ENCODE measurements at places on chromosomes 5 and 9. TPM values are rescaled to one million over a fixed set of nuclear protein-coding genes. Genes with fewer than 3 reads are reported as not detected.

FGF1 gene
- total RNA-seq = 15.5 TPM

TRIM36 gene
- total RNA-seq = 0.22 TPM

NANS gene
- total RNA-seq = 160 TPM

ZNF346 gene
- 64.9 TPM for total RNA-seq

HMGCS1 gene
- total RNA-seq = 20.2 TPM

F12 gene
- total RNA-seq = 3.9 TPM

IGFBPL1 gene
- total RNA-seq = 9.1 TPM

ALG2 gene
- total RNA-seq = 37.5 TPM

- DNase-seq = no peak
Measured at GRCh38 chr5:127184851-127185250, 105.7 kb upstream of the MEGF10 start.

DNA sequence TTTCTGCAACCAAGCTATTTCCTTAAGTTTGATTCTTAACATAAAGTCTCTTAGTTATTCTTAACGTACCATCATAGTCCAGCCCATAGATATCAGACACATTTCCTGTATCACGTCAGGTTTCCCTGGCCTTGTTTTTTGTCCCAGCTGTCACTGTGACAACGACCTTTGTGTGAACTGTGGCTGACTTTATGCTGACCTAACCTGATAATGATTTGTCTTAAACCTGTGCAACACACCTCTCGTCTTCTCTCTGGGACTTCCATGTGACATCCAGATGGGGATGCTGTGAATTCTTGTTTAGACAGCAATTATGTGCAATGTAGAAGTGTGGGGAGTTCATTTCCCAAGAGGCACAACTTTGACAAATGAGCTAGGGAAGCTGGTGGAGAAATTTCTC lies 662.8 kb downstream of the PTPRD start:
- no peak for DNase-seq

- no peak for DNase-seq
Measured at GRCh38 chr9:94983552-94983951, 257.1 kb downstream of the AOPEP start.

DNA sequence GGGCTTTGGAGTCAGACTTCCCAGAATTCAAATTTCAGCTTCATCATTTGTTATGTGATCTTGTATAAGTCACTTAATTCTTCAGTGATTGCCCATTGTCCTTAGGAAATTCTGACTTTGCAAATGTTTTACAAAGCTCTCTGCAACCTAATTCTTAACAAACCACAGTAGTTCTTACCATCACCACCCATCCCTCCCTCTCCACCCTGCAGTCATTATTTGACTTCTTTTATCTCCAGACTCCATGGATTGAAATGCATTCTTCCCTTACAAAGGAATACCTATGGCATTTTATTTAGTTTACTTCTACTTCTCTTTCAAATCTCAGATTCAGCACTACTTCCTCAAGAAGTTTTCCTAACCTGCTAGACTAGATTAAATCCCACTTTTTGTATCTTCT lies 23.1 kb downstream of the SHLD3 start:
- no peak for DNase-seq

GRCh38 chr9:100426530-100427365 lies at the start of gene MSANTD3:
MSANTD3 (plus strand) TSS chr9:100427143; CDS start chr9:100441939, 14,796 bp downstream.
- DNase-seq = peak; percentile 61

DNA sequence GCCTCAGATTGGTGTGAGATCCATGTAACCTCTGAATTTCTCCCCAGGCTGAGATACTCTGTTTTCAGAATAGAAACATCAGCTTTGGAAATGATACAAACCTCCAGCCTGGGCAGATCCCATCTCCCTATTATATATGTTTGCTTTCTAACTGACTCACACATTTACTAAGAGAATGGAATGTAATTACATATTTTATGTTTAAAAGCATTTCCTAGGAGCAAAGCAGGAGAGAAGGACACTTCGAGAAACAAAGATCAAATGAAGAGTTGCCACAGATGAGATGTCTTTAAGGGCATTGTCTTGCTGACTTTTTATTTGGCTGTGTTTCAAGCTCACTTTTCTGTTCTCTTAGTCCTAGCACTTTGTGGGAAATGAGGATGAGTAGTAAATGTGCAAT lies 96.3 kb downstream of the CDH18 start:
- DNase-seq = no peak

DNA sequence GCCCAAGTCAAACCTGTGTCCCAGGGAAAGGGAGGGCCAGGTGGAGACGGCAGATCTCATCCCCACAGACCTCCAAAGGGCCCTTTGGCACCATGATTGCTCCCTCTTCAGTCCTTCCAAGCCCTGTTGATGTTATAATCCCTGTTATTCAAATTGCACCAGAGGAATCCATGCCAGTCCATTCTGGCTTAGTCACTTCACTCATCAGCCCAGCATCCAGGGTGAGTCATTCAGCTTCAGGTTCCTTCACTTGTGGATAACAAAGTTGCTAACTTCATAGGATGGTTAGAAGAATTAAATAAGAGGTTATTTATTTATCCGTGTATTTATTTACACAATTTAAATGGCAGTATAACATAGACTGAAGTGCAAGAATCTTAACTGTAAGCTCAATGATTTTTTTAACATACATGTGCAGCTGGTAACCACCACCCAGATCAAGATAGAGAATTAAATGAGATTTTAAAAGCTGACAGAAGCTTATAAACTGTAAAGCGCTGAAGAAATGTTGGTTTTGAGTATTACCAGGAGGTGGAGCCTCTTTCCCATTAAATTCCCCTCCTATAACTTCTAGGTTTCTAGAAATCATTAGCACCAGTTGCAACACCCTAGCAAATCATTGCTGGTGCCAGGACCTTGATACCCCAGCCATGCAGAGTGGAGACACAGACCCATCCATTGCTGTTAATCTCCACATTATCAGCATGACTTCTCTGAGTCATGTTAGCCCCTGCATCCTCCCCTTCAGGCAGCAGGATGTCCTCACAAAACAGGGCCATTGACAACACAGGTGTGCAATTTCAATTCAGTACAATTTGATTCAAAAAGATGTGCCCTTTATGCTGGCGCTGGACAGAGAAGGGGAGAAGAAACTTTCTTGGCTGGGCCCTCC lies 77.4 kb downstream of the SEC61B start:
- peak; percentile 49 for DNase-seq

GRCh38 chr9:91119679-91120078 lies 242.0 kb downstream of the AUH start:
- DNase-seq = peak; percentile 84

DNA sequence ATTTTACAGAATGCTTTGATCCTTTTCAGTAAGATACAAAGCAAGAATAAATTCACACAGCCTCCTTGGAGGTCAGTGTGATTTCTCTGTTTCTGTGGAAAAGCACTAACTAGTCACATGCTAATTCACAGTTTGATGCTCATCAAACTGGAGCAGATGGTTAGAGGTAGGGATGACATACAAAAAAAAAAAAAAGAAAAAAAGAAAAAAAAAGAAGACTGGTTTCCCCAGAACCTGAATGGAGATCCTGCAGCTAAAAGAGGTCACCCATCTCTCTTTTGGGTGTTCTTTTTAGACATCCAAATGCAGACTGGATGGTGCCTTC lies 123.7 kb upstream of the ANKRD55 start:
- DNase-seq = no peak

DNA sequence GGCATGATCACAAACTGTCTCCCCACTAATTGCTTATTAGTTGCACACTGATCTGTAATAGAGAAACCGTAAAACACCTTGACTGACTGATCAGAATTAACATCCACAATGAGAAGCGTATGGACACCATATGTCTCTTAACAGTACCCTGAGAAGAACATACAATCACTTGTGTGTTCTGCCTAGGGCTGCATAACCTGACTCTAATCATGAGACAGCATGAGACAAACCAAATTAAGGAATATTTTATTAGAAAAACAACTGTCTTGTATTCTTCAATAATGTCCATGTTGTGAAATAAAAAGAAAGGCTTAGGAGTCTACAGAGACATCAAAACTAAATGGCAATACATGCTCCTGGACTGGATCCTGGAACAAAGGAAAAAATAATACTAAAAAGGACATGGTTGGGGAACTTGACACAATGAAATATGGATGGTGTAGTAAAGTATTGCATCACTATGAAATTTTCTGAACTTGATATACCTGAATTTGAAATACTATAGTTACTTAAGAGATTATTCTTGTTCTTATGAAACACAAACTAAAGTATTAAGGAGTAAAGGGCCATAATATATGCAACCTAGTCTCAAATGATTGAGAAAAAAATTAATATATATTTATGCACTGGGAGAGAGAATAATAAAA lies 162.1 kb downstream of the CWC27 start:
- DNase-seq = no peak

DNA sequence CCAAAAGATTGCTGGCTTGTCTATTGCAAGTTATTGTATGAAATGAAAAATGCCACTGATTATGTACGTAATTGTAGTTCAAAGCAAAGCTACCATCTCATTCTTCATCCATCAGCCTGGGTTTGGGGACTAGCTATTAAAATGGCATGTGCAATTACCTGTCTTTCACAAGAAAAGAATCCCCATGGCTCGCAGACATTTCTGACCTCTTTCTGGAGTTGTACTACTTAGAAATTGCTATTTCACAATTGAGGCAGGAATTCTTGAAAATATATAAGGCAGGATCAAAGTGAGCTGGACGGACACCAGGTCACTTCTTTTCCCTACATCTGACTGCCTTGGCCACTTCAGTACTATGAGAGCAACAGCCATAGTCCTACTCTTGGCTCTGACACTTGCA lies at the start of gene SPINK9:
Gene SPINK9, plus strand, starts transcription at position 301 of the 400 bp plus-strand sequence. Its CDS starts 55 bp downstream, at position 356.
- no peak for DNase-seq

- DNase-seq = no peak
Measured at GRCh38 chr5:322281-322941, 897 bp downstream of the AHRR start.

DNA sequence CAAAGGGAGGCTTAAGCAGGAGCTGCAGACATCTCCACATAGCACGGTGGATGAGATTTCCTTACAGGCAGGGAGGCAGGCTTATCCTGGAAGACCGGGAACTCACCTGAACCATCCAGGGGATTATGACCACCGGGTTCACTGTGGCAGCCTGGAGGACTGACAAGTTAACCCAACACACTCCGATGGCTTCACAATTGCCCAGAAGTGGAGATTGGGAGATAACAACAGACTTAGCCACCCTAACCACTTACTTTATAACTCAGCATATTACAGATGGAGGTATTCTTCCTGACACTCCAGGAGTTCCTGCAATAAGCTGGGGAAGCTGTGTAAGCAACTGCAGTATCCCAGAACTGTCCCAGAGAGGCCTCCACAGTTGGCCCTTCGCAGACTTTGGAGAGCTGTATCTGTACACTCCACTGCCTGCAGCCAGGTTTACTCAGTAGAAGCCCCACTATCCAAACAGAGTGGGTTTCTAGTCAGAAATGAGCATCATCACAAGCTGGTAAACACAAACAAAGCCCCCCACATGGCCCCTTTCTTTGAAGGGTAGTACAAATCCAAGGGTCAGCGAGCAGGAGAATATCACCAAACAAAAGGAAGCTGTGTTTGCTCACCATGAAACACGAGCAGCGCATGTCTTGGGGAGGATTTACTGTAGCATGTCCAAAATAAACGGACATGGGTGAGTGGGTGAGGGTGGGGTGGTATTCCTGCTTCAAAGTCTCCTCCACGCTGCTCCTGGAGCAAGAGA lies 462.2 kb downstream of the RASEF start:
- no peak for DNase-seq

DNA sequence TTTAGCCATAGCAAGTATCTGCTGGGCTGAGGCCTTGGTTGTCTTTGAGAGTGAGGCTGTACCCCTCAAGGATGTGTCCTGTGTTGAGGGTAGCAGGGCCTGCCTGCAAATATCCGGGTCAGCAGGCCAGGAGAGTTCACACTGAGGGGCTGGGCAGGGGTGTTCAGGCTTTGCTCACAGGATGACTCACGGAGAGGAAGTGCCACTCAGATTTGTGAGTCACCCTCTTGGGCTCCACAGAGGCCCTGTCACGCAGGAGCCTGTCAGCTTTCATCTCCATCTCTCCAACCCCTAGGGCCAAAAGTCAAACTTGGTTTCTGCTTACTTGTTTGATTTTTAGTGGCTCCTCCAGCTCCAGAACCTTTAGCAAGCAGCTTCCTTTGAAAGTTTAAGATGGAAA lies 211.5 kb downstream of the SEC61B start:
- DNase-seq = peak; percentile 80

DNA sequence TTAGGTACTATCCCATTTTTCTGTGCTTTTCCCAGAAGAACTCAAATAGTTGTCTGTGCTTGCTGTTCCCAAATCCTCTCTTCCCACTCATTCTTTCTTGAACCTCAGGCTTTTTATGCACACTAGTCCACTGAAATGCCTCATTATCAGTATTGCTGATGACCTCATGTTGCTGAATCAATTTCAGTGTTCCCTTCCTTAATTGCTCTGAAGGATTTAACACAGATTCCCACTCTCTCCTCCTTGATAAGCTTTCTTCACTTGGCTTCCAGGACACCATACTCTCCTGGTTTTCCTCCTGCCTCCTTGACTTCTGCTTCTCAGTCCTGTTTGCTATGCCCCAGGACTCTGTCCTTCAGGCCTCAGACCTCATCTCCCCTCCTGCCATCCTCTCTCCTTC lies 298.5 kb downstream of the ARHGAP26 start:
- DNase-seq = no peak

- no peak for DNase-seq
Measured at GRCh38 chr5:161078793-161079192, 226.8 kb upstream of the ATP10B start.

DNA sequence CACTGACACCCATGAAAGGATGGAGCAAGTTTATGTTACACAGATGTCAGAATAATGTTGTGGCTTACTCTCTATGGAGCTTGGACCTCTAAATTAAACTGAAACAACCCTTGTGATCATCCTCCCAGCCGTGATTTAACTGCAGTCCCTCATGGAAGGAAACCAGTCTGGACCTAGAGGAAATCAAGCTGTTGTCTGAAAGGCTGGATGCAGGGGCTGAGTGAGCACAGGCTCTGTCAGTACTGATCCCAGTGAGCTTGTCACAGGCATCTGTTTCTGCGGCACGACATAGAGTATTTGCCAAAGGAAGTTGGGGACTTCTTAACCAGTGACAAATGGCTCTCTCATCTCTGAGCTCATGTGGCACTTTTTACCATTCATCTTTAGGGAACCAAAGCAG lies 282.9 kb upstream of the MAP3K1 start:
- no peak for DNase-seq

DNA sequence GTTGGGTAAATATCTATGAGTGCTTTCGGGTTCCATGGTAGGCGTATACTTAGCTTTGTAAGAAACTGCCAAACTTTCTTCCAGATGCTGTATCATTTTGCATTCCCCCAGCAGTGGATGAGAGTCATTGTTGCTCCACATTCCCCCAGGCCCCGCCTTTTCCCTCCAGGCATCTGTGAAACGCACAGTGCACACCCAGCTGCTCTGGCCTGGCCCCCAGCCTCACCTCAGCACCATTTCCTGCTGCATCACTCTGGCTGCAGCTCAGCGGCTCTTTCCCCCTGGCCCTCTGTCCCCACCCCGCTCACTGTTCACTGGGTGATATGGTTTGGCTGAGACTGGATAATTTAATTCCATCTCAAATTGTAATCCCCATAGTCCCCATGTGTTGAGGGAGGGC lies 76.6 kb upstream of the SPTLC1 start:
- DNase-seq = no peak

DNA sequence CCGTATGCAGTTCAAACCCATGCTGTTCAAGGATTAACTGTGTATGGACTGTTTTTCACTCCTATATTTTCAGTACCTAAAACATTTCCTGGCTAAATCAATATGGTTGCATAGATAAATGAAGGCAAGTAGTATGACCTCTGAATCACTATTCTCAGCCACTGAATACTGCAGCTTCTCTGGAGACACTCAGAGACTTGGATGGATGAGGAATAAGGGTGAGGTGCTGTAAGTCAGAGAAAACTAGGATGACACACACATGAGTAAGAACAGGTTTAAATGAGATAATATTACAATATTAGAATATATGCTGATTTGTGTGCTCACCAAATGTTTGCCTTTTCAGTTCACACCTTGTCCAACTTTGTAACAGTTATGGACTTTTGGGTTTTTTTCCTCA lies 26.0 kb upstream of the ANXA1 start:
- no peak for DNase-seq

Measured in SJSA1 (cell line).